ENCODE measurements at places on chromosomes 3 and 15.

DNA sequence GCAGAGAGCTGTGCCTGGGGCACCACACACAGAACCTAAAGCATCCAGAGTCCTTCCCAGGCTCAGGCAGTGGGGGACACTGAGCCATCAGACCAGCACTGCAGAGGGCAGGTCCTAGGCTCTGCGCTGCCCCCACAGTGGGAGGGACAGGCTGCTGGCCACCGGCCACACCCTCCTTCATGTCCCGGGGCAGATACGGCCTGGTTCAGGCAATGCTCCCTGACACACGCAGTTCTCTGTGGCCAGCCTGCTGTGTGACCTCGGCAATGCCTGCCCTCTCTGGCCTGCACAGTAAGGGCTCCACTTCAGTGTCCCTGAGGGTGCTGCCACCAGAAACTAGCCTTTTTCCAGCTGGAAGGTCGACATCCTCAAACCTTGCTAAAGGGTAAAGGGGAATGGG is 12.4 kb downstream of the LINGO1 start:
- DNase-seq: no peak

- no peak for DNase-seq
Measured at GRCh38 chr3:176692199-176692965, 504.9 kb downstream of the TBL1XR1 start.

DNA sequence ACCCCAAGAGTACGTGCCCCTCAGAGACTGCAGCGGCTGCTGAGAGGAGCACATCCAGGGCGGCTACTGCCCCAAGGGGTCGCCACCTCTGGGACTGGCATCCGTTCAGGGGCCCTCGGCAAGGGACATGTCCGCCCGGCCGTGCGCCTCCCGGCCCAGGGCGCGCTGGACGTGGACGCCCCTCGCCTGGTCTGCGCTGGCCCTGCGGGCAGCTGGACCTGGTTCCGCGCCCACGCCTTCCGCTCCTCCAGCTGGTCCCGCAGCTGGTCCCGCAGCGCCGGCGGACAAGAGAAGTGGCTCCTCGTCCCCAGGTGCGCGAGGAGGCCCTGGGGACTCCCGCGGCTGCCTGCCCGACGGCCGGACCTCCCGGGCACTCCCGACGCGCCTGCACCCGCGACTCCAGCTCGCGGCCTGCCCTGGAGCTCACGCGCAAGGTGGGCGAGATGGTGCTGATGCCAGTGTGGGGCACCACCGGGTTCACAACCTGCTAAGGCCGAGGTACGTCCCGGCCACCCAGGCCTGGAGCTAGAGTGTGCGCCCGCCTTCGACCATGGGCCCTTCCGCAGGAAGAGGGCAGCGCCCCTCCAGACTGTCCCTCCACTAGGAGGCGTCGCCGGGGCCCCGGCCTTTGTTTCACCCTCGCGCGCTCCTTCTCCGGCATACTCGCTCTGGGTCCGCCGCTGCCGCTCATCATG is 14.4 kb upstream of the GP9 start:
- no peak for DNase-seq

GRCh38 chr3:123090728-123091531 is 24.1 kb downstream of the PDIA5 start:
- DNase-seq: no peak

DNA sequence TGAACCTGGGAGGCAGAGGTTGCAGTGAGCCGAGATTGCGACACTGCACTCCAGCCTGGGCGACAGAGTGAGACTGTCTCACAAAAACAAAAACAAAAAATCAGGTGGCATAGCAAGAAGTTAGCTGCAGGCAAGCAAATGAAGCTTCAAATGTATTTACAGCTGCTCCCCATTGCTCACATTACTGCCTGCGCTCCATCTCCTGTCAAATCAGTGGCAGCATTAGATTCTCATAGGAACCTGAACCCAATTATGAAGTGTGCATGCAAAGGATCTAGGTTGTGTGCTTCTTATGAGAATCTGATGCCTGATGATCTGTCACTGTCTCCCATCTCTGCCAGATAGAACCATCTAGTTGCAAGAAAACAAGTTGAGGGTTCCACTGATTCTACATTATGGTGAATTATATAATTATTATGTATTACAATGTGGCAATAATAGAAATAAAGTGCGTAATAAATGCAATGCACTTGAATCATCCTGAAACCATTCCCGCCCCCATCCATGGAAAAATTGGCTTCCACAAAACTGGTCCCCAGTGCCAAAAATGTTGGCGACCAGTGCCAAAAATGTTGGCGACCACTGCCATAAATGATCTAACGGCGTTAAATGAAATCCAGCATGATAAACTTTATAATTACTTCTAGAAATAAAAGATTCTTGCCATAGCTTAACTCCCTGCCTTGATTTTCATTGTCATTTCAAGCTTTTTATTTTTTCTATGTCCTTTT is 616.7 kb upstream of the NAALADL2 start:
- no peak for DNase-seq

DNA sequence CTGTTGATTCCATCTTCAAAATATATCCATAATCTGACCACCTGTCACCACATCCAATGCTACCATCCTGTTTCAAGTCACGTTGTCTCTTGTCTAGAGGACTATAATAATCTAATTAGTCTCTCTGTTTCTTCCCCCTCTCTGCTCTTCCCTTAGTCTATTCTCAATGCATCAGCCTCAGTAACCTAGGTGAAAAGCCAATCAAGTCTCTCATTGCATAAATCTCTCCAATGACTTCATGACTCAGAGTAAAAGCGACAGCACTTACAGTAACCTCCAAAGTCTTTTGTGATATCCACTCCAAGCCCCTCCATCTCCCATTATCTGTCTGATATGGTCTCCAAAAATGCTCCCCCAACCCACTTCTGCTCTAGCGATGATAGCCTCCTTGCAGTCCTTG is 7.2 kb downstream of the UBA3 start:
- no peak for DNase-seq

DNA sequence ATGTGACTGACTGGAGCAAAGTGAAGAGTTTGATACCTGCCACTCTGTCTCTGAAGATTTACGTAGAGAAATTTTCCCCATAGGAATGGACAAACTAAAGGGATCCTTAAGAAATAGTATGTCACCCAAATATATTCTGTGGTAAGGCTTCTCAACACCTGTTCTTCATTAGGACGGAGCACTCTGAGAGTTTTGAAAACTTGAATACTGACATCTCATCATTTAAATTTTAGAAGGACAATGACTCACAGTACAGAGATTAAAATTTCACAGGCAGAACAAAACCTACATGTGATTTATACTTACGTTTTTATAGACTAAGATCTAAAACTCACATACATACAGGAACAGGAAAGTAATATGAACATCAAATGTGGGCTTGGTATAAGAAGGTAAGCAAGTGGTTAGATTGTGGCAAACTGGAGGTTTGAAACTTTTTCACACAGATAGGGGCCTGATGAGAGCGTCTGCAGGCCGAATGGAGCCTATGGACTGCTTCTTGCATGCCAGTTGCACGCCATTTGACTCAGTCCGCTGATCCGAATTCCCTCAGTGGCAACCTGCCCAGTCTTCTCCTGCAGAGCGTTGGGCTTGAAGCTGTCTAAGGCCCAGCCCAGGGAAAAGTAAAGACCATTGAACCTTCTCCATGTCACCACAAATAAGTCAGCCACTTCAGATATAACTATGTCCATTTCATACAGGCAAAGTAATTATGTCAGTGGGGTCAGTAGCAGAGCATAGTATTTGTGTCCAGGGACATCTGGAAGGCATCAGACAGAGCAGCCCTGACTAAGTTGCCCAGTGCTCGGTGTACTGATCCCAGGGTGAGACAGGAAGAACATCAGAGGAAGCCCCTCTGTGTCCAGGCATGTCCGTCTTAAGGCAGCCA is 45.7 kb downstream of the ZBTB38 start:
- DNase-seq: no peak

GRCh38 chr3:67377299-67377698 is 277.1 kb downstream of the SUCLG2 start:
- no peak for DNase-seq

GRCh38 chr15:82656641-82657266 is 9.6 kb upstream of the CPEB1 start:
- DNase-seq: no peak

GRCh38 chr15:72836676-72837330 is 53.2 kb upstream of the ADPGK start:
- DNase-seq: no peak

GRCh38 chr3:18424729-18425640 is at the start of gene SATB1:
Gene SATB1 (minus strand): TSS chr3:18425339. CDS start chr3:18420967, 4,372 bp downstream.
- DNase-seq: peak; percentile 35

DNA sequence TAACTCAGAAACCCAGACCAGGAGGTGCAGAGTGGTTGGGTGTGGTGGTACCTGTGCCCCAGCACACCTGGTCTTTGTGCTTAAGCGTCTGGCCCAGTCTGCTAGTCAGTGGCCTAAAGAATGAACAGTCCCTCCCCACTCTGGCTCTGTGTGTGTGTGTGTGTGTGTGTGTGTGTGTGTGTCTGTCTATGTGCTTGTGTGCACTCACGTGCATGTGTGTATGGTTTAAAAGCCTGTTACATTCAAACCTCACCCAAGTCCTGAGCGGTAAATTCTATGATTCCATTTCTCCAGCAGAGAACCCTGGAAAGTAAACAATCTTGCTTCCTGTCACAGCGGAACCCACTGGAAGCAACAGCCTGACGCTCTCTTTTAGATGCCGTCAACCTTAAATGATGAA is 34.2 kb downstream of the EDEM1 start:
- no peak for DNase-seq

- no peak for DNase-seq
Measured at GRCh38 chr3:3189102-3189727, 9.7 kb upstream of the CRBN start.

GRCh38 chr15:90729261-90729660 is 12.1 kb downstream of the BLM start:
- peak; percentile 4 for DNase-seq

DNA sequence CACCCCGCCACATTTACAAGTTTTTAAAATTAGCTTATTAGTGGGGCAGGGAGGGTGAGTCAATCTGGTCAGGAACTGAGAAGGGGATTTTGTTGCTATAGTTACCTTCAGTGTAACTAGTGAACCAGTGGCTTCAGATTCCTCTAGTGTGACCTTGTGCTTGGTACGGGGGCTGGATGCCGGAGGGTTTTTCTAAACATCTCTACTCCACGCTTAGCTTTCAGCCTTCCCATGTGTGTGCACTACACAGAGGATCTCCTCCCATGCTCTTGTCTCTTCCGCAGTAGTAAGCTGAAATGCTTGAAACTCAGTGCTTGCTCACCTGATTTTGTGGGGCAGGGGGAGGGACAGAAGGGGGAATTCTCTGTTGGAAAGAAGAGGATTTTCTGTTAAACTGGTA is 67.9 kb upstream of the AKAP13 start:
- DNase-seq: no peak

GRCh38 chr3:139769796-139770195 is 92.0 kb upstream of the NMNAT3 start:
- no peak for DNase-seq

Data from inflammatory macrophage (primary cell).